ENCODE measurements at places on chromosomes 1 and 21. TPM values are rescaled to one million over a fixed set of nuclear protein-coding genes. Genes with fewer than 3 reads are reported as not detected.

Gene MIA3
- 61.5 TPM for total RNA-seq

Gene ATP6V1G3
- total RNA-seq, result not detected

Gene GRIK3
- not detected for total RNA-seq

Gene EEIG2
- total RNA-seq, result 9.9 TPM

Gene EDARADD
- total RNA-seq, result 1.9 TPM

Gene VASH2
- total RNA-seq, result 0.74 TPM

Gene TRIM33
- 34.1 TPM for total RNA-seq

Gene FLG2
- total RNA-seq, result not detected

Gene OR2G6
- total RNA-seq, result not detected

Gene OR10J1
- not detected for total RNA-seq

Gene PTPN7
- 201 TPM for total RNA-seq

Gene CLCNKB
- total RNA-seq, result not detected
